ENCODE measurements at places on chromosomes 3 and 15.

DNA sequence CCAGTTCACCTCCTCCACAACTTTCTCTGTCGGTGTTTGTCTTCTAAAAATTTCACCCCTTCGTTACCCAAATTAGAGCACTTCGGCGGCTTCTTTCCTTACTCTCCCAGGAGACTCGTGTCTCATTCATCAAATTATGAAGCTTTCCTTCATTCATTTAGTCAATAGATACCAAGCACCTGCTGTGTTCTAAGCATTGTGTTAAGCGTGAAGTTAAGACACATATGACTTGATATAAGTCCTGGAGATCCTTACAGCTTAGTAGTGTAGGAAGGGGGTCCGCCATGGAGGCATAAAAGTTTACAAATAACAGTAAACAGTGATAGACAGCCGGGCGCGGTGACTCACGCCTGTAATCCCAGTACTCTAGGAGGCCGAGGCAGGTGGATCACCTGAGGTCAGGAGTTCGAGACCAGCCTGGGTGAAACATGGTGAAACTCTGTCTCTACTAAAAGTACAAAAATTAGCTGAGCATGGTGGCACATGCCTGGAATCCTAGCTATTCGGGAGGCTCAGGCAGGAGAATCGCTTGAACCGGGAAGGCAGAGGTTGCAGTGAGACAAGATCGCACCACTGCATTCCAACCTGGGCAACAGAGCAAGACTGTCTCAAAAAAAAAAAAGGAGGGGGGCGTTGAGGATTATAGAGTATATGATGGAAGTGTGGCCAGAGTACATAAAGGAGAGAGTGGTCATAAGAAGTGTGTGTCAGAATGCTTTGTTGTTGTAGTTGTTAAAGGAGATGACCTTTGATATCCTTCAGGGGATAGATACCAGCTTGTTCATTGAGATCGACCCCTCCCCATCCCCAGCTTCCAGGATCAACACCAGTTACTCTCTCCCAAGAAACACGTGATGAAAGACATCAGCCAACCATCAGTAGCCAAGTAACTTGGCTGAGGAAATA, 744 bp upstream of the CCDC32 start:
- no peak for DNase-seq

DNA sequence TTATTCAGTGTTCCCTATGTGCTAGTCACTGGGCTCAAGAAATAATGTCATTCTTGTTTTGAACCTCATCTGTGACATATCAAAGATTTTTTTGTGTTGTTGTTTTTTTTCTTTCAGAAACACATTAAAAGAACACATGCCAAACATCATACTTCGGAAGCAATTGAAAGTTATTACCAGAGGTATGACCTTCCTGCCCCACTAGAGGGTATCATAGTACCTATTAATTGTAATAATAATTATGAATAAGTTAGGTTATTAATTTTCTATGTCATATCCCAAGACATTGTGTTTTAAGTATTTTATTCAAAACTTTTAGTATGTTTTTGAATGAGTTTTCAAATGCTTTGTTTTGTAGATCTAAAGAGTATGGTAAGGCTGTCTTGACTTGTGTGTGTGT, 65.7 kb downstream of the CDIN1 start:
- DNase-seq: no peak

GRCh38 chr3:53225181-53225580, 30.6 kb downstream of the TKT start:
- no peak for DNase-seq

GRCh38 chr15:63905558-63906265, 72.0 kb upstream of the HERC1 start:
- no peak for DNase-seq

GRCh38 chr3:39209329-39209970, 17.1 kb upstream of the XIRP1 start:
- DNase-seq: no peak

GRCh38 chr3:7385635-7386034, 524.7 kb downstream of the GRM7 start:
- DNase-seq: no peak

GRCh38 chr15:62390791-62391640, 225.9 kb upstream of the C2CD4B start:
- DNase-seq: no peak

- DNase-seq: no peak
Observed at GRCh38 chr3:11155341-11156025, 1.2 kb downstream of the HRH1 start.

GRCh38 chr3:101244212-101244575, 76.2 kb downstream of the IMPG2 start:
- DNase-seq: no peak

DNA sequence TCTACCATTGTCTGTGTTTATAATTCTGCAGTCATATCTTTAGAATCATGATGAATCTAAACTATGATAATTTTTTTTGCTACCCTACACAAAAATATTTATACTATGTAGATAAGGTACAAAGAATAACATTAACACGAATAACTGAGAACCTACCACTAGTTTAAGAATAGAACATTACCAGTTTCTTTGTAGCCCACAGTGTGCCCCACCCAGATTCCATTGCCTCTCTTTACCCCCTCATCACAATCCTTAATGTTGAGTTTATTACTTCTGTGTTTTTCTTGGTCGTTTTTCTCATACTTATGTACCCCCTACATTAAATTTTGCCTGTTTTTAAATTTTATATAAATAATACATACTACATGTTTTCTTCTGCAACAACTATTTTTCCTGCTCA, 140.5 kb downstream of the BBX start:
- no peak for DNase-seq

GRCh38 chr3:38171622-38172021, 6.3 kb downstream of the OXSR1 start:
- DNase-seq: no peak

GRCh38 chr15:74053941-74054529, 28.3 kb downstream of the GOLGA6A start:
- peak; percentile 7 for DNase-seq

- no peak for DNase-seq
Observed at GRCh38 chr3:380801-381200, 184.2 kb downstream of the CHL1 start.

- DNase-seq: no peak
Observed at GRCh38 chr15:51363383-51363782, 21.9 kb downstream of the GLDN start.

- no peak for DNase-seq
Observed at GRCh38 chr3:135448520-135448919, 517.0 kb upstream of the PPP2R3A start.

- no peak for DNase-seq
Observed at GRCh38 chr15:94439158-94439557, 207.8 kb downstream of the MCTP2 start.

- DNase-seq: no peak
Observed at GRCh38 chr3:43770426-43771103, 79.8 kb downstream of the ABHD5 start.
